Naive B cell (primary cell): ENCODE measurements at places on chromosomes 6 and 20. TPM values are rescaled to one million over a fixed set of nuclear protein-coding genes. Genes with fewer than 3 reads are reported as not detected.
A peak's percentile ranks its signal among the peaks of the same experiment; 100 is the strongest.

Gene BEND6
- polyA plus RNA-seq, result not detected

Gene SLC17A1
- polyA plus RNA-seq, result not detected

DNA sequence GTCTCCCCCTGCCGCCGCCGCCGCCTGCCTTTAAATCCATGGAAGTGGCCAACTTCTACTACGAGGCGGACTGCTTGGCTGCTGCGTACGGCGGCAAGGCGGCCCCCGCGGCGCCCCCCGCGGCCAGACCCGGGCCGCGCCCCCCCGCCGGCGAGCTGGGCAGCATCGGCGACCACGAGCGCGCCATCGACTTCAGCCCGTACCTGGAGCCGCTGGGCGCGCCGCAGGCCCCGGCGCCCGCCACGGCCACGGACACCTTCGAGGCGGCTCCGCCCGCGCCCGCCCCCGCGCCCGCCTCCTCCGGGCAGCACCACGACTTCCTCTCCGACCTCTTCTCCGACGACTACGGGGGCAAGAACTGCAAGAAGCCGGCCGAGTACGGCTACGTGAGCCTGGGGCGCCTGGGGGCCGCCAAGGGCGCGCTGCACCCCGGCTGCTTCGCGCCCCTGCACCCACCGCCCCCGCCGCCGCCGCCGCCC, 474 bp downstream of the CEBPB start:
- H3K36me3 ChIP-seq, result no peaks in the 10 kb centered on the region
- H3K4me3 ChIP-seq, result peak overlapping the region; percentile 82
- peaks cover 19% of the 10 kb centered on the region for H3K4me1 ChIP-seq
- peaks cover 2% of the 10 kb centered on the region for H3K27me3 ChIP-seq
- DNase-seq, result peak; percentile 60

DNA sequence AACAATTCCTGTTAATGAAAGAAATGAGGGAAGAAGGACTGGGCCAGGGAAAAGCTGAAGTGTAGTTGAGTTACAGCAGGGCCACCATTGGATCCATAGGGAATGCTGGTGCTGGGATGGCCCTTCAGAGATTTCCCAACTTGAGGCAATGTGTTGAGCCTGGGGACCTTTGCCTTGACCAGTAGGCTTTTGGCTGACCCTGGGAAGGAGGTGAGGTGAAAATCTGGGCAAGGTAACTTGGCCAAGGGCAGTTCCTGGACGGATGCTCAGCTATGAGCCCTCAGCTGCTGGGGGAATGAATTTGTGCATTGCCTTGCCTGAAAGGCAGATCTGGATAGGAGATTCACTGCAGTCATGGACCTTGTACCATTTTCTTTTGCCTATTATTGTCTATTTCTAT, 20.4 kb downstream of the UTRN start:
- peaks cover 10% of the 10 kb centered on the region for H3K27me3 ChIP-seq
- no peak for DNase-seq
- H3K4me3 ChIP-seq, result no peak overlapping the region
- H3K36me3 ChIP-seq, result no peaks in the 10 kb centered on the region
- H3K27ac ChIP-seq, result no peak overlapping the region

- no peaks in the 10 kb centered on the region for H3K27me3 ChIP-seq
- H3K4me3 ChIP-seq, result peak overlapping the region; percentile 35
- no peak for DNase-seq
- no peaks in the 10 kb centered on the region for H3K4me1 ChIP-seq
Measured at GRCh38 chr6:30926644-30927043, 5.3 kb downstream of the SFTA2 start.

- no peak overlapping the region for H3K27ac ChIP-seq
- peaks cover 11% of the 10 kb centered on the region for H3K27me3 ChIP-seq
- peaks cover 7% of the 10 kb centered on the region for H3K4me1 ChIP-seq
- no peaks in the 10 kb centered on the region for H3K36me3 ChIP-seq
- no peak for DNase-seq
Measured at GRCh38 chr6:113287396-113287795, 569.7 kb upstream of the MARCKS start.
